Stimulated activated CD8-positive, alpha-beta memory T cell treated with anti-CD3 and anti-CD28 coated beads, Interleukin-4, amount 100 ng/mL, for 4 hours (primary cell): ENCODE measurements at places on chromosomes 4 and X.

GRCh38 chr4:142452161-142452855 lies 393.8 kb downstream of the INPP4B start:
- DNase-seq = no peak

DNA sequence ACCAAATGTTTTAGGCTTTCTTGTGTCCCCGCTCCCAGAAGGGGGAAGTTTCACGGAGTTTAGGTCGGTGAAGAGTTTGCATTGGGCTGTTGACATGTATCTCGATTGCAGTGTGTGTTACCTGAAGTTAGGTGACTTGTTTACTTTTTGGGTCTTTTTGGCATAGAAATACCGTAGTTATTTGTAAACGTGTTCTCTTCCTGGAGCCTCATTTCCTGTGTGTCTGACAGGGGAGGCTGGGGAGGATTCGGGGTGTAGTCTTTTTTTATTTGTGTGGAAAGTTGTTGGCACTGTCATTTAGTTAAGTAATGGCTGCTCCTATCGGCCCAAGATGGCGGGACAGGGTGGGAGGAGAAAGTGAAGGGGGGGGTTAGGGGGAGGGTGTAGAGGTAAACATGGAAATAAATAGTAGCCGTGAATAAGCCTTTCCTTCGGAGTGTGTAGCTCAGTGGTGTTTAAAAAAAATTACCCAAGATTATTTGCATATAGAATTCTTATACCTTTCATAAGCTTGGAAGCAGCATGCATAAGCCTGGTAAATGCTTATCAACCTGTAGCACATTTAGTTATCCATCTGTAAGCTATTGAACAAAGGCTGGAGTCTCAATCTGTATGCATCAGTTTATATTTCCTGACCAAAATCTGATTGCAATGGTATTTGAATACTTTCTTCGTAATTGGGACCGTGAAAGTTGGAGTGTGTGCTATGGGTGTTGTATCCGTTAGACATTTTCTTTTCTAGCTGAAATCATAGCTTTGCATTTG lies 1.6 kb downstream of the KDM6A start:
- DNase-seq = no peak

DNA sequence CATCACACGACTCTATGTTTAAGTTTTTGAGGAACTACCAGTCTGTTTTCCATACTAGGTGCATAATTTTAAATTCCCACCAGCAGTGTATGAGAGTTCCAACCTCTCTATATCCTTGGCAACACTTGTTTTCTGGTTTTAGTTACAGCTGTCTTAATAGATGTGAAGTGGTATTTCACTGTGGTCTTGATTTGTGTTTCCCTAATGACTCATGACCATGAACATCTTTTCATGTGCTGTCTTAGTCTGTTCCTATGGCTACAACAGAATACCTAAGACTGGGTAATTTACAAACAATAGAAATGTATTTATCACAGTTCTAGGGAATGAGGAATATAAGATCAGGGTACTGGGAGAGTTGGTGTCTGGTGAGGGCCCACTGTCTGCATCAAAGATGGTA lies 51.5 kb upstream of the GPR78 start:
- no peak for DNase-seq

- DNase-seq = no peak
These were observed 62.4 kb downstream of the HOPX start for GRCh38 chr4:56618734-56619133.

DNA sequence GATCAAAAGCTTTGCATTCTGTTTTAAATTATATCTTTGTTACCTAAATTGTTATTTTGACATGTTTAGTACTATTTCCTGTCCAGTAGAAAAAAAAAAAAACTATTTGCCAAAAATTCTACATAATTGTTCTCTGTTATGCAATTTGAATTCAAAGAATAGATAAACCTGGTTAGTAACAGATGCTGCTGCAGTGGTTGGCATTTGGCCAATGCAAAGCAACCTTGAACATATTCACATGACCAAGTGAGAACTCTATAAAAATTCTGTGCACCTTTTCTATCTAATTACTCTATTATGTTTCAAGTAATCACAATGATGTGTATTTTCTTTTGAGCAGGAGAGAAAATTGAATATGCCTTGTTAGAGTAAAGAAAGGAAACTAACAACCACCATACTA lies 1473.4 kb downstream of the RPA4 start:
- no peak for DNase-seq

GRCh38 chrX:153667956-153668396 lies 5.6 kb downstream of the PNCK start:
- no peak for DNase-seq

DNA sequence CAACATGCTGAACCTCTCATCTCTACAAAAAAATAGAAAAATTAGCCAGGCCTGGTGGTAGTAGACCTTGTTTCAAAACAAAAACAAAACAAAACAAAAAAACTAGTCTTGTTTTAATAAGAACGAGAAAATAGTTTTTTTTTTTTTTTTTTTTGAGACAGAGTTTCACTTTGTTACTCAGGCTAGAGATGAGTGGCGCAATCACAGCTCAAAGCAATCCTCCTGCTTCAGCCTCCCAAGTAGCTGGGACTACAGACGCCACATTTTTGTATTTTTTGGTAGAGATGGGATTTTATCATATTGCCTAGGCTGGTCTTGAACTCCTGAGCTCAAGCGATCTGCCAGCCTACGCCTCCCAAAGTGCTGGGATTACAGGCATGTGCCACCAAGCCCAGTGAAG lies 47.7 kb upstream of the UGDH start:
- DNase-seq = no peak

DNA sequence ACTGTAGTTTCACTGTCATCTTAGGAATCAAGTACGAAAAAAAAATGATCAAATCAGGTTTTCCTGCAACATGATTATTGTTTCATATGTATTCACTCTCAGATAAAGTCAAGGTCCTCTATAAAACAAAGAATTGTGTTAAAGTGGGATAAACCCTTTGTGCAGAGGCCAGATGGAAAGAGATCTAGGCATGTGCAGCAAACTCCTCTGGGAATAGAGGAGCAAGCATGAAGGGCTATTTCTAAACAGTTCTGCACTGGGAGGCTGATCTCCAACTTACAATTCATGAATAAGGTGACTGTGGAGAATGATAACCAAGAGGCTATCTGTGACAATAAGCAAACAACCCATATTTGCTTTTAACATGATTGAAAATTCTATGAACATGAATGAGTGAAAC lies 2.4 kb upstream of the WDFY3 start:
- DNase-seq = no peak

DNA sequence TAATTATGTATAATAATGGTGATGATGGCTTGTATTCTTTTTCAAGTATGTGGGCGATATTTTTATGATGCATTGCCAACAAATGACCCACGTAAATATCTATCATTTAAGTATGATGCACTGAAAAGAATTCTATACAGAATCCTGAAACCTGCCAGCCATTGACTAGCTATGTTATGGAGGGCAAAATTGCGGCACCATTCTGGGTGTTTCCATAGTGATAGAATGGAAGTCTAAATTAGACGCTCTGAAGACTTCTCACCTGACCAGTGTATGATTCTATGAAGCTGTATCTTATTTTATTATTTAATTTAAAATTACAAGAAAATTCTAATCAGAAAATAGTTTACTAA lies 677 bp upstream of the CENPC start:
- DNase-seq = no peak

- DNase-seq = no peak
These were observed 13.2 kb upstream of the SOD3 start for GRCh38 chr4:24781999-24782745.

DNA sequence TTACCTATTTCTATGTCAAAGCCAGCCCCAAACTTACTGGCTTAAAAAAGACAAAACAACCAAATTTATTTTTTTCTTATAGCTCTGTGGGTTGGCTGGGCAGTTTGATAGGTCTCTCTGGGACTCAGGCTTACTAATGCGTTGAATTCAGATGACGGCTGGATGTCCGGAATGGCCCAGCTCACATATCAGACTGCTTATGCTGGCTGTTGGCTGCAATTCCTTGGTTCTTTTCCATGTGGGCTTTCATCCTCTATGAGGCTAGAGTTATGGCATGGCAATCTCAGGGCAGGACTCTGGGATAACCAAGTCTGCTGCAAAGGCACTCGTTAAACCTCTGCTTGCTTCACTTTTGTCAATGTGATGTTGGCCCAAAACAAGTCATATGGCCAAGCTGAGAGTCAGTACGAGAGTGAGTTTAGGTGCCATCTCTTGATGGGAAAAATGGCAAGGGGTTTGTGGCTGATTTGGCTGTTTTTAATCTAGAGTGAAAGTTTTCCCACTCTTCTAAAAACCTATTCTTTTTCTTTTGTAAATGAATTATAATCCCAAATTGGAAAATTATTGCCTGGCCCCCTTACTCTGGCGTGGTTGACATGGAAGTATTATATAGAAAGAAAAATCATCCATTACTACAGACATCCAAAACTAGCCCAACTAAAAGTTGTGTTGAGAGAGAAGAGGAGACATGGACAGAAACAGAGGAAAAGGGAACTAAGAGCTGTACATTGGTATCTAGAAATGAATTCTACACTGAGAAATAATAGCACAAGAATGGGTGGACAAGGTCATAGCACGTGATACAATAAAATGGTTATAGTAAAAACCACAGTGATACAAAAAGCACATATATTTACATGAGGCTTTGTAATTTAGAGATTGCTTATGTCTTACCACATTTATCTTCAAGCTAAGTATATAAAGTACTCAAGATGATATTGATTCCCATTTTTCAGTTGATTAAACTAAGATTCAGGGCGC lies 6.6 kb downstream of the PRIMPOL start:
- DNase-seq = no peak
